ENCODE measurements at places on chromosomes 5 and 9.

GRCh38 chr9:17799369-17799768 is 220.5 kb downstream of the SH3GL2 start:
- DNase-seq, result no peak

DNA sequence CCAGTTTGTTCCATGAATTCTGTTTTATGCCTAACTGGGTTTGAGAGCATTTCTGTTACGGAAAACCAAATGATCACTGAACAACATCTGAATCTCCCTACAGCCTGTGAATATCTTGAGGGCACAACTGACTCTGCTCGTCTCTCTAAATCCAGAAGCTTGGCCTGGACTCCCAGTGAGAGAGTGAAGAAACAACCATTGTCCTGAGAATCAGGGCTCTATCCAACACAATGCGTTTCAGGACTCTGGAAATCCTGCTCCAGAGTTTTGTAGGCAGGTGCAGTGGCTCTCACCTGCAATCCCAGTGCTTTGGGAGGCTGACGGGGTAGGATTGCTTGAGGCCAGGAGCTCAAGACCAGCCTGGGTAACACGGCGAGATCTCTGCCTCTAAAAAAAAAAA is 7.8 kb upstream of the MVB12B start:
- no peak for DNase-seq

DNA sequence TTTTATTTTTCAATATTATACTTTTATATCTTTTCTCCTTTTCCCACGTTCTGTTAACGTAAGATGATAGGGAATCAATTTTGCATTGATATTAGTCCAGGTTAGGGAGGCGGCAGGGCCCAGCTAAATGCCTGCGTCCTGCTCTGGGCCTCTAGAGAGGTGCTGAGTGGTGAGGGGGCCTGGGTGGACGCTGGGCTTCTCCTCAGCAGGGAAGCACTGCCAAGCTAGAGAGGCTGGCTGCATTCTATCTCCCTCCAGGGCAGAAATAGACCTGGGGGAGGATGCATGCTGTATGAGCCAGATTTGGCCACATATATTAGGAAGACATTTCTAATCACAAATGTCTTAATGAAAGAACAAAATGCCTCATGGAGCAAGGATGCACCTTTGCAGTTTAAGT is 43.6 kb upstream of the NKX2-5 start:
- no peak for DNase-seq

DNA sequence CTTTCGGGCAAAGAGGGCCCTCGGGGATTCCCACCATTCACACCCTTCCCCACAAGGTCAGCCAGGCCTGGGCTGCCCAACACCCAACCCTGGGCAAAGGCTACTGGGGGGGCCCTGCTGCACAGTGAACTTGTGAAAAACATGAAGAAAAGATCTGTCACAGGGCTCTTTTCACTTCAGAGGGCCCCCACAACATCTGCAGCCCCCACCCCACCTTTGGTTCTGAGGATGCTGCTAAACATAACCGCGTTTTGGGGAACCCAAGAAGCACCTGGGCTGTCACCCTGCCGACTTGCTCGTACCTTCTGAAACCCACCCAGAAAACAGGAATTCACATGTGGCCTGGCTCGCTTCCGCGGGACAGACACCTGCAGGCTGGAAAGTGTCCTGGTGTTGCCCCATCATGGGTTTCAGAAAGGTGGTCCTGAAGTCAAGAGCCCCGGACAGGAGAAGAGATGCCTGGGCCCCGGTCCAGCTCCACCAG is 29.3 kb downstream of the B4GALT1 start:
- no peak for DNase-seq

- DNase-seq, result no peak
These were observed 459.9 kb upstream of the NMUR2 start for GRCh38 chr5:152864991-152865390.

DNA sequence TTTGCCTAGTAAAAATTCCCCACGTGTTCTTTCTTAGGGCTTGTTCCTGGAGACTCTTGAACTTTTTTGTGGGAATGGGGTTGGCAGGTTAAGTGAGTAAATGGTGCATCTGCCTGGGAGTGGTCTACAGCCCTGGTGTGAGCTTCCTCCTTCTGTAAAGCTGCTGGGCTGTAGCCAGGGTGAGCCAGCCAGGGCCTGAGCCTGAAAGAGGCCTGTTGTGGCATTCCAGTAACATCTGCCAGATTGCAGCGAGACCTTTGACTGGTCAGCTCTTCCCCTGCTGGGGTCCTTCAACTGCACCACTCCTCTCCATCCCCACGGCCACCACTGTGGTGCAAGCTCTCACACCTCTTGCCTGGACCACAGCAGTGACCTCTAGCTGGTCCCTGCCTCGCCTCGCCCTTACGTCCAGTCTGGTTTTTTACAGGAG is 47.5 kb downstream of the SLC22A5 start:
- DNase-seq, result no peak

GRCh38 chr9:137723783-137724445 is 105.1 kb downstream of the EHMT1 start:
- no peak for DNase-seq

DNA sequence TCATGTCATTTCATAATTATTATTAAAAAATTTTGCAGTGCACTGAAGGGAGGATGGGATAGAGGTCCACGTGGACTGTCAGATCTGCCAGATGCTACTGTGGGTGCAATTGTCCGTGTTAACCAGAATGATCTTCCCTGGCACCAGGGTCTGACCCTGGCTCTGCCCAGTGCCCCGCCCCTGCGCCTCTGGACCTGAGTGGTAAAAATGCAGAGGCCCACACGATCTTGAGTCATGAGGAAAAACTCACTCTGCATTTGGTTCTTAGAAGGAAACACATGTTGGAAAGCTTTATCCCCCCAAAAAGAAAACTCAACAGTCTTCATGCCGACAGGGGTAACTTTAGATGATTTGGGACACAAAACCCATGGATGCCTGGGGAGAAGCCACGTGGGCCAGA is 20.1 kb upstream of the BARX1 start:
- DNase-seq, result no peak

DNA sequence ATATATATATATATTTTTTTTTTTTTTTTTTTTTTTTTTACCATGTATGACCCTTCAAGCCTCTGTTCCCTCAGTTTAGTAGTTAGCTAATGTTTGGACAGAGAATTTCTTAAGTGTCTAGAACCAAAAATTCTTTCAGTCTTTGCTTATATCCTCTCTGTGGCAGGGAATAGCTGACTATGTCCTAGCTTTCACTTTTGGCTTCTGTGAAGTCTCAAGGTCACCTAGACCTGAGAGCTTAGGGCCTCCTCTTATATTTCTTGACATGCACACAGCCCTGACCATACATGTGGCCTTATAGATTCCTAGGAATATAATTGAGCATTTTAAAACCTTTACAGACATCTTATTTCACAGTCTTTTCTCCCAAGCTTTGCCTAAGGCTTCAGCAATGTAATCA is 930.8 kb upstream of the CDH9 start:
- no peak for DNase-seq

DNA sequence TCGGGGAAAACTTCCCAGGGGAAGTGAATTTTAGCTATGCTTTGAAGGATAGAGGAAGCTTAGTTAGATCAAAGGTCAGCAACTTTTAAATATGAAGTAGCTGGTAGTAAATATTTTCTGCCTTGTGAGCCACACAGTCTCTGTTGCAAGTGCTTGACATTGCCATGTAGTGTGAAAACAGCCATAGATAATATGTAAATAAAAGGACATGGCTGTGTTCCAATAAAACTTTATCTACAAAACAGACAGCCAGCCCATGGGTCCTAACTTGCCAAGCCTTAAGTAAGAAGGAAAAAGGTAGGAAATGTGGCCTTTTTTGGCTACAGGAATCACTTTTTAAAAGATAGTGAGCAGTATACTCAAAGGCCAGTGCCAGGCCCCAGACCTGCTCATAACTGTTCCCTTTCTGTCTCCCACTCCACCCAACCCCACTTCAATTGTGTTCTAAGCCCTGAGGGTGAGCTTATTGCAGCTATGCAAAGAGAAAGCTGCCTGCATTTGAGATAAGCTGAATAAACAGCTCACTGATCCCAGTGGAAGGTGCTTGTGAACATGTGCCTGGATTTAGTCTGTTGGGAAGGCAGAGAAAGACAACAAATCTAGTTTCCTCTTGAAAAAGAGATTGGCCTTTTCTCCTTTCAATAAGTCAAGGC is 113.0 kb upstream of the TRIM32 start:
- no peak for DNase-seq

- peak; percentile 44 for DNase-seq
These were observed 24.2 kb upstream of the NREP start for GRCh38 chr5:111781200-111781599.

- no peak for DNase-seq
These were observed 63.2 kb downstream of the MEGF10 start for GRCh38 chr5:127353796-127354195.

DNA sequence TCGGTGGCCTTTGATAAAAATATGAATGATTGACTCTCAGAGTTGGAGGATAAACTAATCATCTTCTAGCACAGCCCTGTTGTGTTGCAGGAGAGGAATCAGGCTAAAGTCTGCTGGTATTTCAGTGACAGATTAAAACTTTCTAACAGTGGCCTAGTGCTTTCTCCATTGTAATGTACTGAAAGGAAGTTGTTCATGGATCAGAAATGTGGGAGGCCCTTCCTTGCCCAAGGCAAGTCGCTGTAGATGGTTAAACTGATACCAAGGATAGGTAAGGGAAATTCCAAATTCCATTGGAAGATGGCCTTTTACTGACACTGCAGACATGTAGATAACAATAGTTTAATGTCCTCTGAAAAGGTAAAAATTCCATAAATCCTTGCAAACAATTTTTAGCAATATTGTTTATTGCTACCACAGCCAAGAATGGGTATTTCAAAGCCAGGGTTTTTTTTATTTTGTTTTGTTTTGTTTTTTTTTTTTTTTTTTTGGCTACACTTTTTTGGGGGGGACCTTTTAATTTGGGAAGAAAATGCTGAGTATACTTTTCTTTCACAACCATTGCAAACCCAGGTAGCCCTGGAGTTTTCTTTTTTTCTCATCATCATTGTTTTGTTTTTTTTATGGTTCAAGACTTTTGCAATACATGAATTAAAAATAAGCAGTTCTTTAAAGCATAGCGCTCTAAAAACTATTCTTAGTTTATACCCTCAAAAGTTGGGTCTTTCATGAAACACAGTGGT is 35.5 kb downstream of the WDR36 start:
- no peak for DNase-seq

DNA sequence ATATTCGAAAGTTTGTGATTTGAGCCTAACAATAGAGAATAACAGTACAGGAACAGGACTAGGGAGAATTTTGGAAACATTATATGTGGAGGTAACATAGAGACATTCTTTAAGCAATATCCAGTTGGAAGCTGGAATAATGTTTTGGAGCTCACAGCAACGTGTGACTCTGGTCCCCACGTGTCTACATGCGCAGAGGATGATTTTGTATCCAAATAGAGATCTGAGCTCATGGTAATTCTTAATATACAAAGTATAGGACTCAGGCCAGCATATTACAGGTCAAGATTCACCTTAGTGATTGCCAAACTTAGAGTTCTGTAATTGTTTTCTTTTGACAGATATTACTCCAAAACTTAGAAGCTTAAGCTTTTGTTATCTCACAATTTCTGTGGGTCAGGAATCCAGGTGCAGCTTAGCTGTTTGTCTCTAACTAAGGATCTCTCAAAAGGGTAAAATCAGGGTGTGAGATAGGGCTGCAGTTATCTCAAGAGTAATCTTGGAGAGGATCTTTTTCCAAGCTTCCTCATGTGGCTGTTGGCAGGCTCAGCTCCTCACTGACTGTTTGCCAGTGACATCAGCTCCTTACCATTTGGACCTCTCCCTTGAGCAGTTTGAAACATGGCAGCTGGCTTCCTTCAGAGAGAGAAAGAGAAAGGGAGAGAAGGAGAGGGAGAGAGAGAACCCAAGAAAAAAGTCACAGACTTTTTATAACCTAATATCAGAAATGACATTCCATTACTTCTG is 272.0 kb upstream of the ZNF462 start:
- no peak for DNase-seq

DNA sequence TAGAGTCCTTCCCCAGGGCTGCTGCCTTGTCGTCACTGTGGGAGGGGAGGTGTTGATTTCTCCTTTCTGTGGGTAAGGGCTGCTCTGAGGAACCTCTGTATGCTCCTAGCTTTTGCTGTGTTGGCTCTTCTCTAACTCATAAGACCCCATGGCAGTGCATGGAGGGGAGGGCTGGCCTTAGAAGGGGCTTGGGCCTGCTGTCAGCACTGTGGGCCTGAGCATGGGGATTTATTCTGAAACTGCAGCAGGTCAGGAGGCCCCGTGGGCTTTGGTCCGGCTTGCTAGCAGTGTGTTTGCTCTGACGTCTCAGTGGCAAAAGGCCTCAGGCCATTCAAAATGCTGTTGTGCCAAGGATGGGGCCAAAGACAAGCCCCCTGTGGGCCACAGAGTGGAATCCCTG is 6.8 kb downstream of the FGF18 start:
- no peak for DNase-seq

GRCh38 chr5:141657937-141658545 is 6.8 kb upstream of the FCHSD1 start:
- DNase-seq, result no peak

- no peak for DNase-seq
These were observed 43.6 kb downstream of the JADE2 start for GRCh38 chr5:134568761-134569695.

DNA sequence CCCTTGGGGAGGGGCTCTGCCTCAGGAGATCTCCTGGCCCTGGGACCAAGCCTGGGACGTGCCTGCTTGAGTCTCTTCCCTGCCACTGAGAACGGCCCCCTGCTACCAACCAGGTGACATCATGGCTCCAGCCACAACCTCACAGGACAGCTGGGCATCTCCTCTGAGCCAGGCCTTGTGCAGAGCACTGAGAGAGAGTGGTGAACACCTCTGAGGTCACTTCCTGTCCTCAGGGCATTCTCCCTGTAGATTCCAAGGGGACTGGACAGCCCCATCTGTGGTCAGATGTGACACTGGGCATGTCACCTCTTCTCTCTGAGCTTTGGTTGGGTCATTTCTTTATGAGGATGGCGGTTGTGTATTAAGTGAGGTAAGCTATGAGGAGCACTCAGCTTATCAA is 172.0 kb downstream of the MELK start:
- no peak for DNase-seq

GRCh38 chr9:38047301-38048251 is 21.5 kb downstream of the SHB start:
- no peak for DNase-seq

GRCh38 chr9:17854487-17854886 is 275.6 kb downstream of the SH3GL2 start:
- DNase-seq, result no peak

DNA sequence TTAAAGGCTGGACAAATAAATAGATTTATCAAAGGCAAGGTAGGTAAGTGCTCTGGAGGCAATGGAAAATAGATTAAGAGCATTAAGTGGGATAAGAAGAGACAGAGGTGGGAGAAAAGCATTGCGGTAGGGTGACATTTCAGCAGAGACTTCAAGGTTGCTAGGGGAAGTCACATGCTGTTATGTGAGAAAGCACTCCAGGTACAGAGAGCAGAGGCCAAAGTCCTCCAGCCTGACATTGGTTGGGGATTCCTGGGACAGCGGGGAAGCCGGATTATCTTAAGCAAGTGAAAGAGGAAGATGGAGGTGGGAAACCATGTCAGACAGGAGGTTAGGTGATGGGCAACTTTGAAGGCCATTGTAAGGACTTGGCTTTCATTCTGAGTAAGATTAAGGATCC is 1222.9 kb downstream of the PTPRD start:
- DNase-seq, result no peak

Measured in AML-193 (cell line).